Activated CD8-positive, alpha-beta memory T cell treated with anti-CD3 and anti-CD28 coated beads for 24 hours (primary cell): ENCODE measurements at places on chromosomes 3 and 15.

DNA sequence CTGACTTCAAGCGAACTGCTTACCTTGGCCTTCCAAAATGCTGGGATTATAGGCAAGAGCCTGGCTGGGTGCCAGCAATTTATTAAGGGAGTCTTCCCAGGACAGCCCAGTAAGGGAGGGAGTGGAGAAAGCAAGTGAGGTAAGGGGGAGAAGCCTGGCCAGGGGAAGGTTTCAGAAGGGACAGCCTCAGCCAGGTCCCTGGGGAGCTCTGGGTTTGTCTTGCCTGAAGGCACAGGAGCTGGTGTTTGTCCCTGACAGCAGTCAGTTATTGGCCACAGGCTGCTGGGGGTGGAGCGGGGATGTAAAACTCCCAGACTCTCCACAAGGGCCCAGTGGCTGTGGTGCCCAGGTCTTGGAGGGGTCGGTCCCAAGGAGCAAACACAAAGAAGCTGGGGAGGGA is 33.0 kb upstream of the CDCP1 start:
- no peak for DNase-seq

DNA sequence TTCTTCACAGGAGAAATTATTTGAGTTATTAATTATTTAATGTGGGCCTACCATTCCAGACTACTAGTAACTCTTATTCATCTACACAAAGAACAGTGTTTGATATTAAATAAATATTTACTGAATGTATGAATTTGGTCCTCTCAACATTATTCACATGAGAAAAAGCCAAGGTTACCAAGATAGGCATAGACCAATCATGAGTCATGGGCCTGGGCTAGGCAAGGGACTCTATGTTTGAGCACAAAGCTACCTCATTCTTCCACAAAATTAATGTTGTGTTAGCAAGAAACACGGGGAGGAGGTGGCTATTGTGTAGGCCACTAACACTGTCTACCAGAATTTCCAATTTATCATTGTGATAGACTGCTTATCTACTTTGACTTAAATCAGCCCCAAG is 115.7 kb downstream of the SERPINI1 start:
- no peak for DNase-seq

DNA sequence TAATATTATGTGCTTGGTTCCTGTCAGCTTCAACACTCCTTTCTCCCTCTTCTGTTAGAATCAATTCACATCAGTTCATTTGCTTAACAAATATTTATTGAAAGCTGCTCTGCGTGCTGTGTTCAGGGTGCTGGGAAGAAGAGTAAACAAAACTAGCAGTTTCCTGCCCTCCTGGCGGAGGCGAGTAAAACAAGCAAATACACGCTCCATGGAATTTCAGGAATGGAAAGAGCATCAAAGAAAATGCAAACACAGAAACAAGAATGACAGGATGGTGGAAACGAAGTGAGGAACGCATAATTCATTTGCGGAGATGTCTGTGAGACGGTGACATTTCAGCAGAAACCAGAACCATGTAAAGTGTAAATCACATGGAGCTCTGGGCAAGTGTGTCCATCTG is 49.4 kb upstream of the SPTSSB start:
- DNase-seq, result no peak

DNA sequence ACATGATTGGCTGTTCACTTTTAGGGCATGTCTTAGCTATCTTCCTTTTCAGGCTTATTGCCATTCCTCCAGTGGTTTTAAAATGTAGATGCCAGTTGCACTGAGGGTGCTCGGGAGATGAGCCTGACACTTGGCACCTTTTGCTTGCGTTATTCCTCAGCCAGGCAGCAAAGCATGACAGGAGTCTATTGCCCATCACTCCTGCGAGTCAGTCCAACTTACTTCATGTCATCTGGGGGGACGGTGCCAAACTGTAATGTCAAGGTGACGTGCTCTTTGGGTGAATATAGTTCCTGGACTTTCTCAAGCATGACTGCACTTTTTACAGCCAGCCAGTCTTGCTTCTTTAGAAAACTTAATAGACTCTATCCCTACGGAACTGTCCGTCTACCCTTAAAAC is 406.0 kb upstream of the C2CD4B start:
- DNase-seq, result no peak

- DNase-seq, result no peak
Measured at GRCh38 chr3:43742920-43743319, 52.2 kb downstream of the ABHD5 start.

- no peak for DNase-seq
Measured at GRCh38 chr15:93138681-93139250, 49.8 kb upstream of the RGMA start.

- no peak for DNase-seq
Measured at GRCh38 chr3:101423984-101424888, 88.8 kb downstream of the SENP7 start.

GRCh38 chr3:67685499-67685898 is 31.1 kb upstream of the SUCLG2 start:
- DNase-seq, result no peak

DNA sequence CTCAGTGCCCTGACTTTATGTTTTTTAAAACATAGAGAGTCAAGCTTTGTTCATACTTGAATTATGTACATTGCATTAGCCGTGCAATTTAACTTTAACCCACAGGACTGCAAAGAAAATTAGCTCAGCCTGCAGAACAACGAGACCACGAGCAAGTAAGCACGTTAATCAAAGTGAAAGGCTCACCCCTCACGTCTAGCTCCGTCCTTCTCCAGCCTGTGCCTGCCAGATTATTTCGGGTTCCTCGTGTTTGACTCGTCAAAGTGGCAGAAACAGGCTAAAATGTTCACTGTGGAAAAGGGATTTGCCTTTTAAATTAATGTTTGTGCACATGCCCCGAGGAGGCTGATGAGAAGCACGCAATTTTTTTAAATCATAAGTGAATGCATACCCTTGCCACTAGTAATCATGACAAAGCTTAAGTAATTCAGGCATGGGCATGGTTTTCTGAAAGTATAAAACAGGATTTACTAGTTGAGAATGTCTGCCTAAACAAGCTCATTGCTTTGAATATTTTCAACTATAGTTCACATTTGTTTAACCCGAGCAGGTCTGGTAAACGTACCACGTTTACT is 15.3 kb downstream of the ZBTB38 start:
- no peak for DNase-seq
